ENCODE measurements at places on chromosomes 5 and 9.

DNA sequence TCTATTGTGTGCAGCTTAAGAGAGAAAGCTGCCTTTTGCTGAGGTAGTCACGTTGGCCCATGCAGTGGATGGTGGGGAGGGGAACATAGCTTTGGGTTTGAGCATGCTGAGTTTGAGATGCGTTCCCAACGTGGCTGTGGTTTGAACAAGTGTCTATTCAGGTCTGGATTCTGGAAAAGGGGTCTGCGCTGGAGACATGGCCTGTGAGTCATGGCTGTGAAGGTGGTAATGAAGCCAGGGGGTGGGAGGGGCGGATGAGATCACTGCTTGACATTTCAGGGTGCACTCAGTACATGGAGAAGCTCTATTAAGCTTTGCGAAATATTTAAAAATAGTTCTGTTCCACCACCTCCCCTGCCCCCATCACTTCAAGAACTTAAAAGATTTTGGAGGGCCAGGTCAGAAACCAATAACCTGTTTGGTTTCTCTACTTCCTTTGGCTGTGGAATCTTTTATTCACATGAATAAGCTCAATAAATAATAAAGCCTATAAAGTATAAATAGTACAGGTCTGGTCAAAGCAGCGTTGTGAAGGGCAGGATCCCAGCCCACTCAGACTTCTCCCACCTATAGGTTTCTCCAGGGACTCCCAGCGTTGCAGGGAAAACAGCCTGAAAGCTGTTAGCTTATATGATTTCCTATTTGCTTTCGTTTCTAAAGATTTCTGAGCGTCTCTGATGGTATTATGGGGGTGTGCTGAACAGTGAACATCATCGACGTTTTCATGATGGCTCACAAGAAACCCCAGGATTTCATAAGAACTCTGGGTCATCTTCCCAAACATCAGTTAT lies 189.9 kb downstream of the NSG2 start:
- H3K27ac ChIP-seq = no peak overlapping the region
- H3K4me1 ChIP-seq = no peaks in the 10 kb centered on the region
- no peak for DNase-seq
- no peaks in the 10 kb centered on the region for H3K27me3 ChIP-seq
- no peak overlapping the region for H3K4me3 ChIP-seq

DNA sequence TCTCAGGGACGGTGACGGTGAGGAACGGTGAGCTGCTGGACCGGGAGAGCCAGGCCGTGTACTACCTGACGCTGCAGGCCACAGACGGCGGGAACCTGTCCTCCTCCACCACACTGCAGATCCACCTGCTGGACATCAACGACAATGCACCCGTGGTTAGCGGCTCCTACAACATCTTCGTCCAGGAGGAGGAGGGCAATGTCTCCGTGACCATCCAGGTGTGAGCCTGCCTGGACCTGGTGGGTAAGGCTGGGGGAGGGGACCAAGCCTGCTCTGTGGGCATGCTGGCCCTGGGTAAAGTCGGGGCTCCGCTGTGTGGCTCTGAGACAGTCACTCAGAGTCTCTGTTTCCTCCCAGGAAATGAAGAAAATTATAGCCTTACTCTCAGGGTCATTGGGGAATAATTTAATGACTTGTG lies 29.3 kb downstream of the CDHR2 start:
- no peak overlapping the region for H3K4me3 ChIP-seq
- no peak for DNase-seq
- no peaks in the 10 kb centered on the region for H3K36me3 ChIP-seq
- H3K4me1 ChIP-seq = no peaks in the 10 kb centered on the region

DNA sequence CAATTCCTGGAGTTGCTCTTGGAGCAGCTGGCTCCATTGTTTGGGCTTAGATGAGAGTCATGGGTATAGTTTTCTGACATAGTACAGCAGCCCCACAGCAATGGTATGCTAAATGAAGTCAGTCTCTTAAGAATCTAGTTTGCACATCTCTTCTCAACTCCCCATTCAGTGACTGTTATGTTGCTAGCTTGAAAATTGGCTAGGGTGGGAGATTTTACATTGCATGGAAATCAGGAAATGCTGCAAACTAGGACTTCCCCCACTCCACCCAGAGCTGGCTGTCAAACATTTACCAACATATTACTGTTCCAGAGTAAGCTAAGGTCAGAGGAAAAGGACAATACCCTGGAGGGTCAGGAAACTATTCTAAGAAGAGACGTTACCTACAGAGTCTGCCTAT lies 17.6 kb upstream of the FCHO2 start:
- H3K4me1 ChIP-seq = no peaks in the 10 kb centered on the region
- no peak for DNase-seq
- H3K4me3 ChIP-seq = no peak overlapping the region
- peak overlapping the region; percentile 43 for H3K27ac ChIP-seq
- no peaks in the 10 kb centered on the region for H3K36me3 ChIP-seq
- H3K27me3 ChIP-seq = no peaks in the 10 kb centered on the region

- no peak overlapping the region for H3K27ac ChIP-seq
- no peak for DNase-seq
- no peaks in the 10 kb centered on the region for H3K4me1 ChIP-seq
- H3K36me3 ChIP-seq = no peaks in the 10 kb centered on the region
- H3K27me3 ChIP-seq = no peaks in the 10 kb centered on the region
These were observed 35.7 kb upstream of the NTNG2 start for GRCh38 chr9:132125944-132126679.

GRCh38 chr9:27487128-27487640 lies 36.9 kb upstream of the IFNK start:
- H3K4me3 ChIP-seq = no peak overlapping the region
- no peak overlapping the region for H3K27ac ChIP-seq
- H3K27me3 ChIP-seq = no peaks in the 10 kb centered on the region

DNA sequence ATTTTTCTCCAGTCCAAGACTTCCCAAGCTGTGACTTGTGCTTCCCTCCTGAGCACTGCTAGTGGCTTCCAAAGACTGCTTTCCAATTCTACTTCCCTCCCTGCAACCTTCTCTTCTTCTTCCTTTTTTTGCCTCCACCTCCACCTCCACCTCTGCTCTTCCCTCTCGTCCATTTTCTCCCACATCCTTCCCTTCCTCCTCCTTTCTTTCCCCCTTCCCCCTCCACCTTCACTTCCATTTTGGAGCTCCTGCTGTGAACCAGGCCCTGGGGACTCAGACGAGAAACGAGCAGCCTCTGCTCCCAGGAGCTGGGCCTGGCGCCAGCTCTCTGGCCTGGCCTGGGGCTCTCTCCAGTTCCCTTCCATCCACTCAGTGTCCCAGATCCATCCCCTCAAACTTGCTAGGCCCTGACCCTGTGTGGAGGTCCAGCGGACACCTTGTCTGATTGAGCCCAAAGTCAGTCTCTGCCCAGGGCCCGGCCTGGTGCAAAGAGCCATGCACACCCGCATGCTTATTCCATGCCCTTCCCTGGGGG lies 5.6 kb downstream of the GADD45G start:
- no peak overlapping the region for H3K4me3 ChIP-seq
- no peak overlapping the region for H3K27ac ChIP-seq
- H3K4me1 ChIP-seq = peaks cover 6% of the 10 kb centered on the region
- no peaks in the 10 kb centered on the region for H3K36me3 ChIP-seq

DNA sequence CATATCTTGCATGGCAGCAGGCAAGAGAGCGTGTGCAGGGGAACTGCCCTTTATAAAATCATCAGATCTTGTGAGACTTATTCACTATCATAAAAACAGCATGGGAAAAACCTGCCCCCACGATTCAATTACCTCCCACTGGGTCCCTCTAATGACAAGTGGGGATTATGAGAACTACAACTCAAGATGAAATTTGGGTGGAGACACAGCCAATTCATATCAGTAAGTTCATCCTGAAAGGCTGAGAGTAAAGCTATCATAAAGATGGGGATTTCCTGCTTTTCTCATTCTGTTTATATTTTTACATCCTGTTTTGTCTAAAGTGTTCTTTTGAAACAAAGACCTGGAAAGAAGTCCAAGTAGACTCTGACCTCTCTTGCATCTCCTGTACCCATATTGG lies 28.9 kb upstream of the IL33 start:
- H3K36me3 ChIP-seq = no peaks in the 10 kb centered on the region
- no peak overlapping the region for H3K4me3 ChIP-seq
- no peak overlapping the region for H3K27ac ChIP-seq
- peaks cover 5% of the 10 kb centered on the region for H3K4me1 ChIP-seq
- no peaks in the 10 kb centered on the region for H3K27me3 ChIP-seq

DNA sequence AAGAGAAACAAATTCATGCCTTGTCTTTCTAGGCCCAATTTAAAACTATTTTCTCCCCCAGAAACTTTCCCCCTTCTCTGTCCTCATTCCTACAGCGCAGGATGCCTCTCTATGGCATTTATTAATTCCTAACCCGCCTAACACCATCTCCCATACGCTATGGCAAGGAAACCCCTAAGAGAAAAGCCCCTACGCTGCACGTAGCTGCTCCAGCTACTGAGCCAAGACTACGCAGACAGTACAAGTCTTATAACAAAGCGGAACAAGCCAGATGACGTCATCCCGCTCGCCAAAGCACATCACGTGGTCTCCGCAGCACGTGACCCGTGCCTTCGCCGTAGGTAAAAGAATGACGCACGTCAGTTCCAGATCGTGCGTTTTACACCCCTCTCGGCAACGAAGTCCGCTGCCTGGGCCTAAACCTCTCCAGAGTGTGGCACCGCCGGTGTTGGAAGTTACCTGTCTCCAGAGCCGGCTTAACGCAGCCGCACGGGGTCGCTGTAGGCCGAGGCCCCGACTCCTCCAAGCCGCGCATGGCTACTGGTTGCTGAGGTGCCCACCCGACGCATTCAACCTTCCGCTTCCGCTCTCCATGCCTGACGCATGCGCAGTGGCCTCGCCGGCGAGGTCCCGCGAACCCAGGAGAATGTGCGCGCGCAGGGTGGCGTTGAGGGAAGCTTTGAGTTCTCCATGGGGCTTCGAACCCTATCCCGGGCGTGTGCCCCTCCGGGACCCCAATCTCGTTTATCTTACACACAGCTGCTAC lies at the start of gene TRMO:
TRMO (minus strand) TSS at position 542 of the 766 bp plus-strand sequence; CDS start at position 535, 7 bp downstream.
- no peaks in the 10 kb centered on the region for H3K36me3 ChIP-seq
- H3K27me3 ChIP-seq = no peaks in the 10 kb centered on the region
- H3K27ac ChIP-seq = peak within 1 kb of the TSS; percentile 99
- peak; percentile 93 for DNase-seq

GRCh38 chr9:115635680-115636383 lies 517.8 kb upstream of the PAPPA start:
- DNase-seq = no peak
- no peaks in the 10 kb centered on the region for H3K36me3 ChIP-seq
- no peak overlapping the region for H3K4me3 ChIP-seq
- no peaks in the 10 kb centered on the region for H3K4me1 ChIP-seq
- peak overlapping the region; percentile 49 for H3K27ac ChIP-seq

Data from esophagus squamous epithelium (tissue), 5 donors.